ENCODE measurements at places on chromosomes 16 and 17. TPM values are rescaled to one million over a fixed set of nuclear protein-coding genes. Genes with fewer than 3 reads are reported as not detected.
A peak's percentile ranks its signal among the peaks of the same experiment; 100 is the strongest.

- peak; percentile 87 for DNase-seq
Measured at GRCh38 chr17:32127158-32127897, 15.0 kb upstream of the RHOT1 start.

DNA sequence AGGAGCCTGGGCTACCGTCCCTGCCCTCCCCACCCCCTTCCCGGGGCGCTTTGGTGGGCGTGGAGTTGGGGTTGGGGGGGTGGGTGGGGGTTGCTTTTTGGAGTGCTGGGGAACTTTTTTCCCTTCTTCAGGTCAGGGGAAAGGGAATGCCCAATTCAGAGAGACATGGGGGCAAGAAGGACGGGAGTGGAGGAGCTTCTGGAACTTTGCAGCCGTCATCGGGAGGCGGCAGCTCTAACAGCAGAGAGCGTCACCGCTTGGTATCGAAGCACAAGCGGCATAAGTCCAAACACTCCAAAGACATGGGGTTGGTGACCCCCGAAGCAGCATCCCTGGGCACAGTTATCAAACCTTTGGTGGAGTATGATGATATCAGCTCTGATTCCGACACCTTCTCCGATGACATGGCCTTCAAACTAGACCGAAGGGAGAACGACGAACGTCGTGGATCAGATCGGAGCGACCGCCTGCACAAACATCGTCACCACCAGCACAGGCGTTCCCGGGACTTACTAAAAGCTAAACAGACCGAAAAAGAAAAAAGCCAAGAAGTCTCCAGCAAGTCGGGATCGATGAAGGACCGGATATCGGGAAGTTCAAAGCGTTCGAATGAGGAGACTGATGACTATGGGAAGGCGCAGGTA lies 762 bp downstream of the CDK12 start:
- peak; percentile 11 for DNase-seq

DNA sequence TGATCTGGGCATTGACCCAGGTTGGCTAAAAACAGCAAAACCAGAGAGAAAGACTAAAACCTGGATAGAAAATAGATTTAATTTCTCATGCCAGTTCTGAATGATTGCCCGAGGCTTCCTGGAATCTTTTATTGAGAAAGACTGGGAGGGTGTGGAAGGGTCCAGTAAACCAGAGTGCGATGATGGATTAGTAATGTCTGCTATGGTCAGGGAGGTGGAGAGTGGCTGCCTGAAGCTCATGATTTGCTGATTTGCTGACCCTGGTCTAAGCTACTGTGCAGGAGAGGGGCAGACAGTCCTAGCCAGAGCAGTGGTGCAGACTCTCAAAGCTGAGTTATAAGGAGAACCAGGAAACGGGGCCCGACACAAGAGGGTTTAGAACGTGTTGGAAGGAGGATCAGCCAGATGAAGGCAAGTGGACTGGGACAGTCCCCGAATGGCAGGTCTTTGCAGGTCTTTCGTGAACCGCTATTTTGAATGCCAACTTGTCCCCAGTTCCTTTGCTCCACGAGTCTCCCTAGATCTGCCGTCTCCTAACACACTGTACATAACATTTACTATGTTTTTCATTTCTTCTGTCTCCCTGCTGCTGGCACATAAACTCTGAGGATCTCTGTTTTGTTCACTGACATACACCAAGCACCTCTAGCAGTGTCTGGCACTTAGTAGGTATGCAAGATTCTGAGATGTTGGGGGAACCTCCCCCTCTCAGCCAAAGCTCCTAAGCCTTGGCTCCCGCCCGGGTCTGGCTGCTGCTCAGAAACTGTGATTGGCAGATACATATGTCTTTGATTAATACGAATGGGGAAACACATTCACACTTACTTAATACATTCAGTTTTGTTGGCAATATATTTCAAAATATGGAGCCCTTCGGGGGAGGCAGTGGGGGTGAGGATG lies 237.3 kb upstream of the TNRC6C start:
- no peak for DNase-seq

GRCh38 chr17:73548620-73549311 lies 95.5 kb downstream of the SDK2 start:
- DNase-seq: no peak

DNA sequence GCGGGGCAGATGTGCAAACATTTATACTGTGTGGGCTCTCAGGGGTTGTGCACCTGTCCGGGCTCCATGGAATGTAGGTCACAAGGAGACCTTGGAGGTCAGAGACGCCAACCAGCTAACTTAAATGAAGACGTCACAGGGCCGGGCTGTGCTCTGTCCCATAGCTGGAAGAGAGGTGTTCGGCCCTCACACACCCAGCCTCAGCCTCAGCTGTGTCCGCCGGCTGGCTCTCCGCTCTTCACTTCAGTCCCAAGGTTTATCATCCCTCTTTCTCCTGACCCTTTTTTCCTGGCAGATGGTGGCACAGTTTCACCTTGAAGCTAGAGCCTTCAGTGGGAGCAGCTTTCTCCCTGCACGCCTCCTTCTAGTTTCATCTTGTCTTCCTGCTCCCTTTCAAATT lies 6.0 kb upstream of the RBFOX3 start:
- no peak for DNase-seq

DNA sequence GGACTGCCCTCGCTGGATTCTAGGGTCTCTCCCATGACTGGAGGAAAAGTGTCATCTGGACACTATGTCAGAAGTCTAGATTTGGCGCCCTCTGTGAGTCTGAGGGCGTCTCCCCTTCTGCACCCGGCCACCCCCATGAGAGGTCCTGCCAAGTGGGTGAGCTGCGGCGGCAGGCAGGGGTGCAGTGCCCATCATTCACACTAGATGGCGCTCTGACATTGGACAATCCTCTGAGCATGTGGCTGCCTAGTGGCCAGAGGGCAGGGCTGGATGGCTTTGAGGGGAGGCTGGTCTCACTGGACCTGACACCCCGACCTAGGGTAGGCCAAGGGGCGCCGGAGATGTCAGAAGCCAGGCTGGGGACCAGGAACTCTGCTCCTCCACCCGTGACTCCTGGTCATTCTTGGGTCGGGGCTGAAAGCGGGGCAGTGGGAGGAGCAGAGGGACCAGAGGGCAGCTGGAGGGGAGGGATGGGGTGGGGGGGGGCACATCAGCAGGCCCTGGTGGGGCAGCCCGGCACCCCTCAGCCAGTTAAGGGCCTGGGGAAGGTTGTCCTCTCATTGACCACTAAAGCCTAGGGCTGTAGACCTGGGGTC lies 28.0 kb downstream of the MRM1 start:
- DNase-seq: peak; percentile 73

GRCh38 chr17:17537311-17538099 lies 41.3 kb upstream of the RASD1 start:
- peak; percentile 43 for DNase-seq

DNA sequence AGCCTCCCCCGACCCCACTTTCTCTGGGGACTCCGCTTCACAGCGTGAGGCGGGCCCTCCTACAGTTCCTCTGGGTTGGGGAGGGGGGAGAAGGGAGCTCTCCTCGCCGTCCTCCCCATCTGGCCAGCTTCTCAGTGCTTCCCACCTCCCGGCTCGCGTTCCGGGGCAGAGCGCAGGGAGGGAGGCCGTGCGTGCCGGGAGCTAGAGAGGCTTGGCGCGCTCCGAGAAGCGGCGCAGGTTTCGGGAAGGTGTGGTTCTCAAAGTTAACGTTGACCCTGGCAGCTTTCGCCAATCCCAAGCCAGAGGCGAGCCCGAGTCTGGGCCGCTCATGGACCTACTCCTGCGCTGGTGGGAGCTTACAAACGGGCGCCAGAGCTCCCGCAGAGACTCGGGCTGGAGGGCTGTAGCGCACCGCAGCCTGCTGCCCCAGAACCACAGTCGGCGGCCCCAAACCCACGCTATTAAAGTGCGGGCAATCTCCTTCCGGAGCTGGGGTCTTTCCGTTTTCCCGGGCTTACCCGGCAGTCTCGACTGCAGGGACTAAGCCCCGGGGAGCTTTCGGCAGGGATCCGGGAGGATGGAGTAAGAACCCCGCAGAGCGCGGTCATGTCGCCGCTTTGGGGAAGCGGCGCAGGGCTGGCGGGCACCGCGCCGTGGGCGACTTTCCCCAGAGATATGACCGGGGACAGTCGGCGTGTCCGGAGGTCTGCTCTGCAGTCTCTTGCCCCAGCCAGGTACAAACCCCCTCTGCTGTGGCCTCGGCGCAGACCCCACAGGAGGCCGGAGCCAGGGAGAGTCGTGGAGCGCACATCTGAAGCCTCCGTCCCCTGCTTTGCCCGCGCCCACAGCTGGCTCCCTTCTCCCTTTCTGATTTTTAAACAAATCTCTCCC lies 787 bp downstream of the CDH11 start:
- peak; percentile 10 for DNase-seq

GRCh38 chr17:46983782-46984181 lies 4.7 kb upstream of the RPRML start:
- DNase-seq: no peak

DNA sequence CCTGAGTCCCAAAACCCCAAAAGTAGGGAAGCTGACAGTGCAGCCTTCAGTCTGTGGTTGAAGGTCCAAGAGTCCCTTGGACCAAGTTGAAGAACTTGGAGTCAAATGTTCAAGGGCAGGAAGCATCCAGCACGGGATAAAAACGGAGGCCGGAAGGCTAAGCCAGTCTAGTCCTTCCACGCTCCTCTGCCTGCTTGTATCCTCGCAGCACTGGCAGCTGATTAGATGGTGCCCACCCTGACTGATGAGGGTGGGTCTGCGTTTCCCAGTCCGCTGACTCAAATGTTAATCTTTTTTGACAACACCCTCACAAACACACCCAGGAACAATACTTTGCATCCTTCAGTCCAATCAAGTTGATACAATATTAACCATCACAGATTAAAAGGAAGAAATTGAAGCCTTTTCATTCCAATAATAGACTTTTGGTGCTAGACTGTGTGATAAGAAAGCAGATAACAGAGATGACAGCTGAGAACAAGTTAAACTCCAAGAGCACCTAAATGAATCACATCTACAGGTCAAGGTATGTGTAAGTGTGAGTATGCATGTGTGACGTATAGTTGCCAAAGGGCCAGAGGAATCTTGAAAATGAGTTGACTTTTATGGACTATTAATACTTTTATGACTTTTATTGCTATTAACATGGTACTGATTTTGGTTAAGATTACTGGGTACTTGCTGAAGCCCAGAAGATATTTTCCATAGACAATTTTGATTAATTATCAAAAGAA lies 933.5 kb upstream of the SOX9 start:
- DNase-seq: no peak

DNA sequence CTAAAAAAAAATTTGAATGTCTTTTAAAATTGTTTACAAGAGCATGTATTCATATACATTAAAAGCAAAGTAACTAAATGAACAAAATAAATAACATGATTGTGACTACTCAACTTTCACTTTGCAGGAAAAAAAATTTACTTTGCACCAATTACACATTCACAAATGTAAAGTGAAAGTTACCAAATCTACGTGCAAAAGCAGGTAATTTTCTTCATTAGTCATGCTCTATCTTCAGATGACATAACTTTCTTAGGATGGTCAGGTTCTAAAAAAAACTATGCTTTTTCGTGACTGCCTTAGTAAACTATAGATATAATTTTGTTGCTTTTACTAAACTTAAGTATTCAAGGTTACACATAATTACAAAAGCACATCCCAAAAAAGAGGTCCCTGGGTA lies 17.0 kb upstream of the ABCA10 start:
- DNase-seq: no peak

DNA sequence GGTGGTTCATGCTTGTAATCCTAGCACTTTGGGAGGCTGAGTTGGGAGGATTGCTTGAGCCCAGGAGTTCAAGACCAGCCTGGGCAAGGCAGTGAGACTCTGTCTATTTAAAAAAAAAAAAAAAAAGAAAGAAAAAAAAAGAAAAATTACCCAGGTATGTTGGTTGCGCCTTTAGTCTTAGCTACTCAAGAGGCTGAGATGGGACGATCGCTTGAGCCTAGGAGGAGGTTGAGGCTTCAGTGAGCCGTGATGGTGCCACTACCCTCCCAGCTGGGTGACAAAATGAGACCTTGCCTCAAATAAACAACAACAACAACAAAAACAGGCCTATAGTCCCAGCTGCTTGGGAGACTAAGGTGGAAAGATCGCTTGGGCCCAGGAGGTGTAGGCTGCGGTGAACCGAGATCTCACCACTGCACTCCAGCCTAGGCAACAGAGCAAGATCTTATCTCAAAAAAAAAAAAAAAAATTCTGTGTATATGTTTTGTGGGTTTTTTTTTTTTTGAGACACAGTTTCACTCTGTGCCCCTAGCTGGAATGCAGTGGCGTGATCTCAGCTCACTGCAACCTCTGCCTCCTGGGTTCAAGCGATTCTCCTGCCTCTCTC lies 12.5 kb upstream of the ANKRD40CL start:
- no peak for DNase-seq

DNA sequence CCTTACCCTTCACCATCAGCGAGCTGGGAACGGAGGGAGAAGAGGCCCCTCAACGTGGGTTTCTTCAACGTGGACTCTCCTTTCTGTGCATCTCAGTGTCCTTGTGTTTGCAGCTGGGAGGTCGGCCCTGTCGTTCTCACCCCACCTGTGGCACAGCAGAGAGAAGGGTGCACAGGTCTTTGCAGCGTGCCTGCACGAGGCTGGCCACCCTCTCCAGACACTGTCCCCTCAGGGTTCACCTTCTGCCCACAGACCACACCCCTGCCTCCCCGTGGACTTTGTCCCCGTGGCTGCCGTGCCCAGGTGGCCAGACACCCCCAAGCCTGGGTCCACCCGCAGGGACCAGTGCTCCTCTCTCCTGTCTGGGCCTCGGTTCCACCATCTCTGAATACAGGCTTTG lies 7.3 kb upstream of the WDR45B start:
- DNase-seq: peak; percentile 60

DNA sequence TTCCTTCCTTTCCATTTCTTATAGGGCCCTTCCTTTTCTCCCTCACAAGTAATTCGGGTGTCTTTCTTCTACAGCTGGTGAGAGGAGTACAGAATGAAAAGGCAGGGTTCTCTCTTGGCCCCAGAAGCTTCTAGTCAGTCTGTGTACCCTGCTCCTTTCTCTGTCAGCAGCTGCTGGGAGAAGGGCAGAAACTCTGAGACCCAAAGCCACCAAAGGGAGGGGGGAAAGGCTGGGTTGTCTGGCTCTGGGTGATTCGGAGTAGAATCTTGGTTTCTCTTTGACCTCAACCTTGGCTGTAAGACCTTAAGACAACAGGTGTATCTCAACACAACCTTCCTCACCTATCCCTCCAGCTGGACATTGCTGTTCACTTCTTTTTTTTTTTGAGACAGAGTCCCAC lies 3.3 kb upstream of the NR1D1 start:
- no peak for DNase-seq

DNA sequence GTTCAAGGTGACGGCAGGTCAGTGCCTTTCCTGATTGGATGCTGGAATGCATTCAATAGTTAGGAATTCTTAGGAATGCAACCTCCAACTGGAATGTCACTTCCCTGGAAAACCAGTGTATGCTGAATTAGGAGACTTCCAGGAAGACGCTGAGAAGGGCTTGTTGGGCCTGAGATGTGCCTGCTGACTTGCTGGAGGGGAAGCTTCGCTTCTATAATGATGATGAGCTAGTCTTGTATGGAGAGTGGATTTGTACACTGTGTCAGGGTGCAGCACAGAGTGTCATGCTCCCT lies 45.6 kb downstream of the SMPD3 start:
- no peak for DNase-seq

GRCh38 chr17:66406701-66407644 lies 104.6 kb downstream of the PRKCA start:
- no peak for DNase-seq

The EFCAB3 gene
- total RNA-seq: not detected

The TPSAB1 gene
- total RNA-seq: 139 TPM

The CD300LF gene
- total RNA-seq: 1.8 TPM

The KRTAP3-1 gene
- not detected for total RNA-seq

The HIC1 gene
- total RNA-seq: 20.8 TPM

The SMIM5 gene
- total RNA-seq: 15.5 TPM

Data from mucosa of gallbladder (tissue), 1 donor.